ENCODE measurements at places on chromosomes 12 and 14.

DNA sequence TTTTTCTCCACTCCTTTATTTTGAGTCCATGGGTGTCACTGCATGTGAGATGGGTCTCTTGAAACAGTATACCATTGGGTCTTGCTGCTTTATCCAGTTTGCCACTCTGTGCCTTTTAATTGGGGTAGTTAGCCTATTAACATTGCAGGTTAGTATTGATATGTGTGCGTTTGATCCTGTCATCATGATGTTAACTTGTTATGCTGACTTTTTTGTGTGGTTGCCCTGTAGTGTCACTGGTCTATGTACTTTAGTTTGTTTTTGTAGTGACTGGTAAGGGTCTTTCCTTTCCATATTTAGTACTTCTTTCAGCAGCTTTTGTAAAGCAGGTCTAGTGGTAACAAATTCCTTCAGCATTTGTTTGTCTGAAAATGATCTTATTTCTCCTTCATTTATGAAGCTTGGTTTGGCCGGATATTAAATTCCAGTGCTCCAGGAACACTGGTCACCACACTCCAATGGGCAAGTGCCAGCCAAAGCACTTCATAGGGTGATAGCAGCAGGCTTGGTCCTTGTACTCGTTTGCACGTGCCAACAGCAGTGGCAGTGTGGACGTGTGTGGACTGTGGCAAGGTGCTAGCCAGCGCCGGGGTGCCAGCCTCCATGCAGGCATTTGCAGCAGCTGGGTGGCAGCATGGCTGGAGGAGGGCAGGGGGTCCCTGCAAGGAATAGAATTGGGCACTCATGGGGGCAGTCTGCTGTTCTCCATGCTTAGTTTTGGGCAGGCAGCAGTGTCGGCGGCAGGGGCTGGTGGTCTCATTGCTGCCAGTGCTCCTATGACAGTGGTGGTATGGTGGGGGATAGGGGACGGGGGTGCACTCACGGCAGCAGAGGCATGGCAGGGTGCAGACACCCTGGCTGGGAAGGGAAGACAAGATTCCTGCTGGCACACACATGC is 53.5 kb downstream of the FRS2 start:
- DNase-seq: no peak

DNA sequence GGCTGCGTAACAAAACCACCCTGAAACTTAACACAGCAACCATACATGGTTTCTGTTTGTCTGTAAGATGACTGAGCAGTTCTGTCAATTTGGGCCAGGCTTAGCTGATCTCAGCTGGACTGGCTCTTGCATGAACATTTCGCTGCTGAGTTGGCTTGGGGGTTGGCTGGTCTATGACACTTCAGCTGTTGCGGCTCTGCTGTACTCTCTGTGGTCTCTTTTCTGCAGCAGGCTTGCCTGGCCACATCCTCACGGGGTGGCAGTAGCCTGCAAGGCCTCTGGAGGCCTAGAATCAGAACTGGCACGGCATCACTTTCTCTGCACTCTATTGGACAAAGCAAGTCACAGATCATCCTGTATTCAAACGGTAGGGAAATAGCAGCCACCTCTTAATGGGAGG is 216.2 kb downstream of the BCL11B start:
- no peak for DNase-seq

DNA sequence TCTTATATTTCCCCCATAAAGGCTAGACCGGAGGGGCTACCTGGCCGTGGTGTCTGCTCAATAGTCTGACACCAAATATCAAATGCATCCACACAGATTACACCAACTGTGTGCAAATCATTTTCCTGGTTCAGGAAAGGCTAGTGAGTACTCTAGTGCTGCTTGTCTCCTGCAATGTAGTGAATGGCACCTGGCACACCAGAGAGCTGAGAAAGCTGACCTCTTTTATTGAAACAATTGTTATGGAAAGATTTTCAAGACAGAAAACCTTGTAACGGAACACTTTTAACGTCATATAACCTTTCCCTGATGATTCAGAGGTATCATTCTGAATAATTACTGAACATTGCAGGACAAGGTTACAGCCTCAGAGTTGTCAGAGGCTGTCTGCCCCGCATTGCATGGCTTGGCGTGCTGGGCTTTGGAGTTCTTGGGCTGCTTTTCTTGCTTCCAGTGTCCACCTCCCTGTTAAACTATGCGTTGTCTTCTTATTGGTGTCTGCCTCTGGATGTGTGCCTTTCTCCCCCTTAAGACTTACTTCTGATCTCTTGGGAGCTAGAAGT is 40.7 kb upstream of the HDAC7 start:
- no peak for DNase-seq

- no peak for DNase-seq
Measured at GRCh38 chr12:127726671-127727315, 540.2 kb upstream of the TMEM132C start.

DNA sequence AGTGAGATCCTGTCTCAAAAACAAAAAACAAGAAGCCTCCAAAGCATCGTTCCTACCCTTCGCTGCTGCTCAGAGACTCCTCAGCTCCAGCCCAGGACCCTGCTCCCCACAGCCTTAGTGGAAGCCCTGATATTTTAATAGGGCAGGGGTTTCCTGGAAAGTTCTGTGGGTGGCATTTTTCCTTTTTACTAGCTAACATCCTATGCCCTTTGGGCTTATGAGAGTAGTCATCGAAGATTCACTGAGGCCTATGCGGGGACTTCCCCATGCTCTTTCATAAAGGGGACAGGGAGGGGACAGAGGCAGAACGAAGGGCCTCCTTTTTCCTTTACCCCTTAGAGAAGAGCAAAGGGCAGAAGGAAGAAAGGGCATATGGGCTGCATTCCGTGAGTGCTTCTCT is 8.3 kb downstream of the LAG3 start:
- no peak for DNase-seq

GRCh38 chr14:104865081-104865630 is at the start of gene CEP170B:
TSS of gene CEP170B (plus strand) at chr14:104865268. CDS start at chr14:104868451, 3,183 bp downstream.
- DNase-seq: peak; percentile 4

GRCh38 chr14:50530358-50530757 is 2.0 kb downstream of the MAP4K5 start:
- DNase-seq: no peak

DNA sequence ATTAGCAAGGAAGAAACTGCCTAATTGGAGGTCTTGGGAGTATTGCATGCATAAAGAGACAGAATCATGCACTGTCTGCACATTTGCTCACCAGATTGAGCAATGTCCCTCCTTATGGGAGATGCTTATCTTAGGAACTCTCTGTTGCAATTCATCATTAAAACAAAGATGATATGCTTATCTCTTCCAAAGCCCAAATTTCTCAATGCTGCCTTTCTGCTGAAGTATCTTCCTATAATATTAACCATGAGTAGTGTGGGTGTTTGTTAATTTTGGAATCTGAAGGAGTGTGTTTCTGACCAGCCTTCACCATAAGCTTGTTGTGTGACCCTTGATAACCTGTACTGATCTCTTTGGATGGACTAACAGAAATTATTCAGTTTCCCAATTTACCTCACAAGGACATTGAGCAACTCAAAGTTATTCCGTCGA is 1257.6 kb upstream of the FLRT2 start:
- peak; percentile 78 for DNase-seq

- DNase-seq: peak; percentile 8
Measured at GRCh38 chr14:91780452-91780851, 48.6 kb upstream of the CATSPERB start.

DNA sequence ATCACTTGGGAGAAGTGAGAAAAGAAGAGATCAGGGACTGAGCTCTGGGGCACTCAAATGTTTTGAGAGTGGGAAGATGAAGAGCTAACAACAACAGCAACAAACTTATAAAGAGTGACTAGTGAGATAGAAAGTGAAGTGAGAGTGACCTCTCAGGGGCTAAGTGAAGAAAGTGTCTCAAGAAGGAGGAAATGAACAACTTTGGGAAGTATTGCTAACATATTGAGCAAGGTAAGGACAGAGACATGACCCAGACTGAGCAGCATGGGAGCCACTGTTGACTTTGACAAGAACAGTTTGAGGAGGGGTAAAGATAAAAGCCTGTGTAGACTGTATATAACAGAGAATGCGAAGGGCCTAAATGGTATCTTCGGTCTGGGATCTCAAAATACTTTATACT is 155.1 kb upstream of the BTG1 start:
- peak; percentile 19 for DNase-seq

DNA sequence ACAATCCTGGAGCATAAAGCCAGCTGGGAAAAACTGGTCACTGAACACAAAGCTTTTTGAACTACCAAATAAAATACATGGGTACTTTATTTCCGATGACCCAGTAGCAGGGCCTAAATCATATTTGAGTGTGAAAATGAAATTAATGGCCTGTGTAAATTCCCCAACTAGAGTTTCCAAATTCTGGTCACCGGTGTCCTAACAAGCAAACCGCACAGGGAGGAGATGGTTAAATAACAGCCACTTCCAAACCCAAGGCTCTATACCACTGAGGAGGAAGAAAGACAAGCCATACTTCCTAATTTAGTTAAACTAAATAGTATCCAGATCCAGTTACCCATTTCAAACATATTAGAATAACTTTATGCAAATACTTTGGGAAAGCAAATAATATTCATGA is 40.1 kb upstream of the DUSP6 start:
- DNase-seq: peak; percentile 73

DNA sequence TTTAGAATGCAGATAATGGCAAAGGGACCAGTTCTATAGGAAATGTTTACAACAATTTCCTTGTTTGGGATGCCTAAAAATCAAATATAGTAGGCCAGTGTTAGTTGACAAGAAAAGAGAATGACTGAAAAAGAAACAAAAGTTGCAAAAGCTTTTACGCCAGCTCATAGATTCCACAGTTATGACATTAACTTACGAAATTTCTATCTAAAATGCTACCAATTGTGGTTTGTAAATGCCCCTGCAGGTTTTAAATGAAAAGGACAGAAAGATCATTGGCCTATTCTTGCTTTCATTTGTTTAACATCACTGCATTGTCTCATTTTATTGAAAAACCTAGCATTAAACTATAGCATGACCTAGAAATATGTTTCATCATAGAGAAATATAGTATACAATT is 345.8 kb downstream of the CCDC91 start:
- peak; percentile 74 for DNase-seq

DNA sequence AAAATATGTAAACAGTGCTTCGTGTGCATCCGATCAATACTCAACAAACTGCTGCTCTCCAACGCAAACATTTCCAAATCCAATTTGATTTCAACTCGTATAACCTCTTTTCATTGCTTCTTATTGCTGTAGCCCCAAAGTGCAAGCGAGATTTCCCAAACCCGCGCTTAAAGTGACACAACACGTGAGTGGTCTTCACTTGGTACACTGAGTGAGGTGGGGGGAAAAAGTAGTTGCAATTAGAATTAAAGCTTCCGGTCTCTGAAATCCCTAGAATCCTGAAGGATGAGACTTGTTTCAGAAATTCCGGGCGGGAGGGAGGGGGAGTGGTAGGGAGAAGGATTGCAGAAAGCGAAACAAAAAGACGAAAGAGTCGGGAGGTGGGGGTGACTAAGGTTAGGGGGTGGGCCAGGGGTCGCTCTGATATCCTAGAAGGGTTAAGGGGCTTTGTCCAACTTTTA is 387.5 kb downstream of the BCAT1 start:
- no peak for DNase-seq

DNA sequence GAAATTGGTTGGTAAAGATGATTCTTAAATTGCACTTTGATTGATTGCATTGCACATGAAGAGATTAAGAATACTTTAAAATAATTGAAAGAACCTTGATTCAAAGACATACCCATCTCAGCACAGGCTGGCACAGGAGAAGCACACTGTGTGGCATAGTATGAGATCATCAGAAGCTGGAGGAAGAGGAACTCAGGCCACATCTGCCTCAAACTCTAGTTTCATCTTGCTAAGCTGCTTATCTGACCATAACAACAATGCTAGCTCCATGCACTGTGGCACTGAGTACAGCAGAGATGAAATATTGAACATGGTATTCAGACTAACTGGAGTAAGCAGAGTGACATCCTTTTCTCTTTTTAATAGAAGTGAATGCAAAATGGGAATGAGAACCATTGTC is 99.1 kb downstream of the TBC1D30 start:
- DNase-seq: no peak

GRCh38 chr14:47438650-47439140 is 236.7 kb downstream of the MDGA2 start:
- DNase-seq: no peak

GRCh38 chr12:4483885-4484823 is 38.5 kb upstream of the FGF6 start:
- peak; percentile 18 for DNase-seq

DNA sequence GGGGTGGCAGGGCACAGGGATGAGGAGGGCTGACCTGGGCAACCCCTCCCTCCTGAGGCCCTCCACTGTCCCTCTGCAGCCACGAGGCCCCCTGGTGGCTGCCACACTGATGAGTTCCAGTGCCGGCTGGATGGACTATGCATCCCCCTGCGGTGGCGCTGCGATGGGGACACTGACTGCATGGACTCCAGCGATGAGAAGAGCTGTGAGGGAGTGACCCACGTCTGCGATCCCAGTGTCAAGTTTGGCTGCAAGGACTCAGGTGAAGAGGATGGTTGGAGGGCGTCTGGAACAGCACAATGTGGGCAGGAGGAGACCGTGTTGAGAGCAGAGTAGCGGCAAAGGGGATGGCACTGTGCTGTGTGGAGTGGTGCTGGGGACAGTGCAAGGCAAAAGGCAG is 25.7 kb upstream of the LRP1-AS start:
- peak; percentile 57 for DNase-seq

DNA sequence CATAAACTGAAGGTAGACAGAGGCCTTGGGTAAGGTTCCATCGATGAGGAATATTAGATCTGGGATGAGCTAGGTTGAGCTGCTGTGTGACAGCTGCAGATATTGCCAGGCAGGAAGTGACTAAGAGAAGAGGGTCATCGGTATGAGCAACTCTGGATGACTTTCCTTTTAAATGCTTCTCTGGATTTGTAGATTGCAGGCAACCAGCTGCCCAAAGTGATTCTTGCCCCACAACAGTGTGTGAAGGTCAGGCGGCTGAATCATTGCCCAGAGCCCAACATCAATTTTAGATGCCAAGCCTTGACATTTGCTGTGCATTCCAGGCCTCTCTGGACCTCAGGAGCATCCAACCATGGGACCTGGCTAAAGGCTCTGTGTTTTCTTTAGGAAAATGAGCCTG is 255.9 kb downstream of the DPF3 start:
- DNase-seq: no peak
